ENCODE measurements at places on chromosomes 5 and 9. TPM values are rescaled to one million over a fixed set of nuclear protein-coding genes. Genes with fewer than 3 reads are reported as not detected.

DNA sequence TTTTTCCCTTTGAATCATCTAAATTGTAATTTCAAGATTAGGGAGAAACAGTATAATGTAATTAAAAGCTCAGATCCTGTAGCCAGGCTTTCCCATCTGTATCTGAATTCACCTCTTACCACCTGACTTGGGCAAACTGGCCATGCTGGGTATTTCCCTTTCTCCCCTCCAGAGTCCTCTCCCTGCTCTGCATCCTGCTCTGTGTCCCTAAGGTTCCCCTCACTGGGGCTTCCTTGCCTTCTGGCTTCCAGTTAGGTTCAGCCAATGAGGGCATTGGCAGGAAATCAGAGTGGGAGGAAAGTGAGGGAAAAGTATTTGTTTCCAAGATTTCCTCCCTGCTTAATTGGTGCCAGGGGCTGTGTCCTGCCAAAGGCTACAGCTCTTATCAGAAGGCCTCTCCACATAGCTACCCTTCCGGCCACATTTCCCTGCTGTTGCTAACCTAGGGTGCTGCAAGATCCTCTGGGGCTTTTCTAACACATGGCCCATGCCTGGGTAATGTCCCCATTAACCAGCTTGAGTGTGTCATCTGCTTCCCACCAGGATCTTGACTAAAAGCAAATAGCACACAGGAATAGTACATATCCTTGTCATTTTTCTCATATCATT is 51.0 kb upstream of the MPDZ start:
- DNase-seq, result no peak
- H3K27me3 ChIP-seq, result no peaks in the 10 kb centered on the region
- H3K36me3 ChIP-seq, result no peaks in the 10 kb centered on the region
- H3K27ac ChIP-seq, result no peak overlapping the region

GRCh38 chr9:75229605-75230332 is 141.5 kb downstream of the OSTF1 start:
- H3K4me1 ChIP-seq, result no peaks in the 10 kb centered on the region
- H3K36me3 ChIP-seq, result peaks cover 15% of the 10 kb centered on the region
- no peak overlapping the region for H3K27ac ChIP-seq

DNA sequence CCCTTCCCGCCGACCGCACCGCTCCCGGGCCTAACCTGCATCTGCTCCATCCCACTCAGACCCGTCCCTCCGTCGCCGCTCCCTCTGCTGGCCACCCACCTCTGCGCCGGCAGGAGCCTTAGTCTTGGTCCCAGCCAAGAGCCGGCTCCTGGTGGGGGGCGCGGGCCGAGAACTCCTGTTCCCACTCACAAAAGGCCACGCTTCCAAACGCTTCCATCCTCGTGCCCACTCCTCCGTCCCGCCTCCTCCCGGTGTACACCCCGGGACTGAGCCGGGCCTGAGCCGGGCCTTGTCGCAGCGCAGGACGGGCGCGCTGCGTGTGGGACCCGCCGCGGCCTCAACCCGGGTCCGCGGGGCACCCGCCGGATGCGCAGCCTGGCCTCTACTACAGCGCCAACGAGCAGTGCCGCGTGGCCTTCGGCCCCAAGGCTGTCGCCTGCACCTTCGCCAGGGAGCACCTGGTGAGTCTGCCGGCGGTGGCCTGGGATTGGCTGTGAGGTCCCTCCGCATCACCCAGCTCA is 7.5 kb downstream of the ADAMTS13 start:
- DNase-seq, result peak; percentile 40
- peaks cover 16% of the 10 kb centered on the region for H3K27me3 ChIP-seq
- H3K4me1 ChIP-seq, result peaks cover 13% of the 10 kb centered on the region
- H3K27ac ChIP-seq, result no peak overlapping the region

GRCh38 chr9:128484686-128485413 is 19.7 kb upstream of the GLE1 start:
- H3K27me3 ChIP-seq, result no peaks in the 10 kb centered on the region
- H3K27ac ChIP-seq, result no peak overlapping the region
- DNase-seq, result no peak

DNA sequence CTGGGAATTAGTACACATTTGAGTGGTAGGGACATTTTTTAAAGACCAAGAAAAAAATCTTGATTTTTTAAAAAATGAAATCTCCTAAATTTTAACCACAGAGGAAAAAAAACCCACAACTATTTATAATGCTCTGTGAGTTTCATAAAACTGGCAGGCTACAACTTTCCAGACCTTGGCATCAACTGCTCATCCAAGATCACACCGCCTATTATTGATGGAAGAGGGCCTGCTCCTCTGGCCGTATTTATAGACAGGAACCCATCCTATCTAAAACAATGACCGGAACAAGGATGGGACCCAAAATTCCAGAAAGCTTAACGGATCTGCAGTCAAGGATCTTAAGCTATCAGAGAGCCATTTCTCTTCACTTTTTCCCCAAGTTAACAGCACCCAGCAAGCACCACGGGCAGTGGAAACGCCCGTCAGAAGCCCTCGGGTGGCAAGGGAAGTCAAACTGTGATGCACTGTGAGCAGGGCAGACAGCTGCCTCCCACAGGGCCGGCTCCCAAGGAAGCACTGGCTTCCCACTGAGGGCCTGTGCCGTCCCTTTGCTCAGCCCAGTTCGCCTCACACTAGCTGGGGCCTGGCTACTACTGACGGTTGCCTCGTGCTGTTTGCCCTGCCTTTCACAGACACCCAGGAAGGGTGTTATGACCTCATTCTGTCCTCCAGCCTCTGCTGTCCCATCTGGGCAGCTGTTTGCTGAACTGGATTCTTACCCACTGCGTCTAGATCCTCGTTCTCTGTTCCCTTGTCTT is 62.8 kb downstream of the CDC14B start:
- H3K4me3 ChIP-seq, result no peak overlapping the region
- DNase-seq, result no peak
- H3K27me3 ChIP-seq, result no peaks in the 10 kb centered on the region
- H3K4me1 ChIP-seq, result peaks cover 5% of the 10 kb centered on the region
- H3K27ac ChIP-seq, result no peak overlapping the region

DNA sequence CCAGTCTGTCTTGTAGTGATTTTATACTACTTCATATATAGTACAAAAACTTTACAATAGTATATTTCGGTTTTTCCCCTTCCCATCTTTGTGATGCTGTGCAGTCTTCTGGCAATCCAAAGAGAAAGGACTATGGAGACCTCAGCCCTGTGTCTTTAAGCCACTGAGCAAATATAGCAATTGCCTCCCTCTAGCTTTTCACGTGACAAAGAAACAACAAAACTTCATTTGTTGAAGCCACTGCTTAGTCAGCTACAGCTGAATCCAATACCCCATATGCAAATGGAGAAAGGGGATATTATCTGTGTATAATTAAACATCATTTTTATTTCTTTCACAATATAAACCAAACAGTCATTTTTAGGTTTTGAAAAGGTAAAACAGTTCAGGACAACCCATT is 142.8 kb upstream of the STK32A start:
- no peaks in the 10 kb centered on the region for H3K36me3 ChIP-seq
- no peak for DNase-seq
- no peaks in the 10 kb centered on the region for H3K4me1 ChIP-seq
- H3K27me3 ChIP-seq, result no peaks in the 10 kb centered on the region
- no peak overlapping the region for H3K4me3 ChIP-seq

The PPP3R2 gene
- total RNA-seq, result not detected

The SLC1A1 gene
- total RNA-seq, result 1.4 TPM

The RXRA gene
- total RNA-seq, result 4.6 TPM
